Globus pallidus (tissue), 1 donor: ENCODE measurements at places on chromosomes 4 and X.

GRCh38 chrX:39815631-39816030 is 282.1 kb downstream of the BCOR start:
- no peak for DNase-seq

DNA sequence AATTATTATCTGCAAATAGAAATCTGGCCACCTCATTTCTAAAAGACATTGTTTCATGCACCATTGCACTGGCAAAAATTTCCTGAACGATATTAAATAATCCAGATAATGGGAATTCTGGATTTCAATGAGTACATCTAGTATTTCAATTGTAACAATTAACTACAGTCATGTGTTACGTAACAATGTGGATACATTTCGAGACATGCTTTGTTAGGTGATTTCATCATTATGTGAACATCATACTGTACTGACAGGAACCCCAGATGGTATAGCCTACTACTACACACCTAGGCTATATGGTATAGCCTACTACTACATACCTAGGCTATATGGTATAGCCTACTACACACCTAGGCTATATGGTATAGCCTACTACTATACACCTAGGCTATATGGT is 14.8 kb downstream of the LAMTOR3 start:
- no peak for DNase-seq

DNA sequence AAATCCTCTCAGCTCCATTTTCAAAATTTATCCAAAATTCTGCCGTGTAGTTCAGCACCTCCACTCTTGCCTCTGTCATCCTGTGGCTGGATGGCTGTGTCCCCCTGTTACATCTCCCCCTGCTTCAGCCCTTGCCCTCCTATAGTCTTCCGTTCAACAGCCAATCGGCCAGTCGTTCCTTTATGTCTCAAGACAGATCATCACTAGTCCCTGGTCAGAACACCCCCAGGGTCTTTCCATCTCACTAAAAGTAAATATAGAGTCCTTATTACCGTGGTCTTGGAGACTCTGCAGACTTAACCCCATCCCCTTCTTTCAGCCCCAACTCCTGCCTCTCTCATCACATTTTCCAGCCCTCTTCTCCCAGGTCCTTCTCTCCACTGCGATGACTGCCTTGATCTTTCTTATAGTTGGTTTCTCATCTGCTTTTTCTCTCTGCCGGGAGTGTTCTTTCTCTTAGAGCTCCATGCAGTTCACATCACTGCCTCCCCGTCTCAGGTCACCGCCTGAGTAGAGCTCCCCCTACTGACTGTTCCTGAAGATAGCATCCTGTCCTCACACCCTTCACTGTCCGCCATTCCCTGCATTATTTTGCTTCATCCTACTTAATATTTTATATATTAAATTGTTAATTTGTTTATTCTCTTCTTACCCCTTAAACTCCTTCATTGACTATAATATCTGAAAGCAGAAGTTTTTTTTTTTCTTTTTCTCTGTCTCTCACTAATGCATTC is 736.9 kb upstream of the MAGEB2 start:
- no peak for DNase-seq

DNA sequence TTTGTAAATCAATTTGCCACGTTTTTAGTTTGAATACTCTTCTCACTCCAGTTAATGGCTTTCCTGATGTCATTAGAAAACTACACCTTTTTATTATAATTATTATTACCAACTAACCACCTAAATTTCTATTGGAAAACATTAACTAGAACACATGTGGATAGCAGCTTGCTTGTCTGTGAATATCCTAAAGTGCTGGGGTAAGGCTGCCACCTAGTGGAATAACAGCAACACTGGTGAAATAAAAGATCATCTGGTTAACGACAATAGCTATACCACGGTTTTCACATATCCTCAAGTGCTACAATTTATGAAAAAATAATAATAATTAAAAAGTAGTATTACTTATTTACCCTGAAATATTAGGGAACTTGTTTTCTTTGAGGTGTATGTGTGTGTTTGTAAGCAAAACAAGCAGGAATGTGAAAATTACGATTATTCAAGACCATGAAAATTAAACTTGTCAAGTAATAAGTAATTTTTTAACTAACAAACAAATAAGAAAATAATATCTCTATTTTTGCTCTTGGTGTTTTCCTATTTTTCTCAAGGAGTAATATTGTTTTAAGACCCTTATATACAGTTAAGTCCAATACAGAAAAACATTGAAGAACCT is 130.1 kb upstream of the TECRL start:
- peak; percentile 70 for DNase-seq

GRCh38 chrX:3449287-3449686 is 102.8 kb upstream of the MXRA5 start:
- DNase-seq: no peak
